ENCODE measurements at places on chromosomes 11 and 22. TPM values are rescaled to one million over a fixed set of nuclear protein-coding genes. Genes with fewer than 3 reads are reported as not detected.

DNA sequence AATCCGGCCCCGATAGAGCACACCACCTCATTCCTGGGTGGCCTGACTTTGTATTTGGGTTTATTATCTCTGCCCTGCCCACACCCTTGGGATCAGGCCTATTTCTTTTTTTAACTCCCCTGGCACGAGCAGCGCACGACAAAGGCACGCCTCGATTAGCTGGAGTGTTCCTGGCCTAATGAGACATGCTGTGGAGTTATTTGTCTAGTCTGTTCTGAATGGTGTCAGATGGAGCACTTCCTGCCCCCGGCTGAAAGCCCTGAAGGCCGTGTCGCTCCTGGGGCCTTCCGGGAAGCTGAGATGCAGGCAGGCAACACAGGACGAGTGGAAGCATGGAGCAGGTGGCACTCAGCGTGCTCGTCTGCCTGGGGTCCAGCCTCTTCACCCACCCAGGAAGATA lies 47.1 kb downstream of the LARGE1 start:
- DNase-seq: peak; percentile 70

DNA sequence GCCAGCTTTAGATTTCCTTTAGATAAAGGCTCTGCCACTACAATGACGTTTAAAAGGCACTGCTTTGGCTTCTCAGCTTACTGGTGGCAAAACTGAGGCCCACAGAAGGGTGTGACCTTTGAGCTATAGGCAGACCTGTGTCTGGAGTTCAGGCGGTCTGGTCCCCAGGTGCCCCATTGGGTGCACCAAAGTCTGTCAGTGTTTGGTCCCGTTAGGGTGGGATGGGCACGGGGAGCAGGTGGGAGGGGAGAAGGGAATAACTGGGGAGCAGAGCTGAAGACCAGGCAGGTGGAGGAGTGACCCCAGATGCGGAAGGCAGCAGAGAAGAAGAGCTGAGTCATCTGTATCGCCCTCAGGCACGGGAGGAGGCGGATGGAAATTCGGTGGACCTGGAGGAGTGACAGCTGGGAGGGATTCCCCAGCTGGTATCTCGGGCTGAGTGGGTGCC lies 45.3 kb upstream of the GCAT start:
- no peak for DNase-seq

GRCh38 chr11:71948314-71949027 lies 19.6 kb downstream of the RNF121 start:
- DNase-seq: no peak

DNA sequence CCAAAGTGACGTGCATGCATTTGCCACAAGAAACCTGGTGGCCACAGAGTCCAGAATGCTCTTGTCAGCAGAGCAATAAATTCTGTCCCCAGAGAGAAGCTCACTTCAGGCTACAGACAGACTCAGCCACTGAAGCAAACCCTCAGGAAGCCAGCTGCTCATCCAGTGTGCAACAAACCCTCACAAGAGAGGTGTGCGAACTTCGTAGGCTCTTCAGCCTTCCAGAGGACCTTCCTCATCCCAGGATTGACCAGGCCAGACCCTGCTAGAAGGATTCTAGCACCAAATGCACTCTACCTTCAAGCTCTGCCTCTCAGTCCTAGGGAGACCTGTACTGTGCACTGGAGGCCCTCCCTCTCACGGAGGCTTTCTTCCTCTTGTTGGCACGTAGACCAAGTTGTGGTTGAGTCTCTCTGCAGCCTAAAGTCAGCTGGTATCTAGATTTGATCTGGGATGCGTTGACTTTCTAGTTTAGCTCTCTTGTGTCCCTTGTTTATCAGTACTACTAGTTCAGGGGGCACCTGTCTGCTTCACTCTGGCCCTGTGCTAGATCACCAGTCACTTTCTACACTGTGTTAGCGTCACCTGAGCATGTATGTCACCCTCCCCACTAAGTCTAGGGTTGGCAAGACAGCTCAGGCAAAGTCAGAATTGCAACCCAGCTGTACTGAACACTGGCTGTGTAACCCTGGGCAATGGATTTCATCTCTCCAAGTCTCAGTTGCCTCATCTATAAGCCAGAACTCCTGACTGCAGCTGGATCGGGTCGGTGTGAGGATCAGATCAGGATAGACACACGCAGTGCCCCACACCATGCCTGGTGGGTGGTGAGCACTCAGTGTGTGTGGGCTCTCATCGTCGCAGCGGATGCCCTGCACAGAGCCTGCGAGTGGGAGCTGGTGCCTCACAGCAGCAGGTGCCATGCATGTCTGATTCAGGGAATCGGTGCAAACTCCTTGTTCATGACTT lies 22.1 kb upstream of the TMPRSS13 start:
- no peak for DNase-seq

DNA sequence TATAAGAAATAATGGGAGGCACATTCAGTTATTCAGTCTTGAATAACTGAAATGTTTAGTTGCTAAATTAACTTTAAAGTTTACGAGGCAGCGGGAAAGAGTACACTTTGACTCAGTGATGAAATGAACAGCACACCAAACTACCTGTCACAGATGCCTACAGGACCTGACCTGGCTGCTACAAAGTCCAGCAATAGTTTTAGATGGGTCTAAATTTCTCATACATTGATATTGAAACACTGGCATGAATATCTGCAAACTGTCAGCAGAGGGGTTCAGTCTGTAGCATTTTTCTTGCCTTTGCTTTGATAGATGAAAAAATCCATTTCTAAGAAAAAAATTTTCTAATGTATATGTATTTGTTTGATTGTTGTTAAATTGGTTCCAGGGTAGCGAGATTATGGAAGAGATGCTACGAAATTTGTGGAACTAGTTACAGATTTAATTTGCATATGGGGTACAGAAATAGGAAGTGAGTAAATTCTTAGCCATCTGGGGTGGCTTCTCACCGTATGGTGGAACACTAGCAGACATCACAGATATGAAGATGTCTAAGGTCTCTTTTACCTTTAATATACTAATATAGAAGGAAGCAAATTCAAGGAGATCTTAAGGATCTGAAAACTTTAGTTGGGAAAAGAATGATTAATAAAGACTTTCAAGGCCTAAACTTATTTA lies 20.8 kb upstream of the GAB2 start:
- no peak for DNase-seq

GRCh38 chr22:30720263-30720837 lies 25.7 kb downstream of the OSBP2 start:
- DNase-seq: no peak

Gene ARHGEF12
- 92.5 TPM for total RNA-seq

Gene OR10A2
- total RNA-seq: not detected

Gene C1QTNF6
- 1.1 TPM for total RNA-seq

Gene TMEM191B
- total RNA-seq: 0.59 TPM

All from left ventricle myocardium superior (tissue), 1 donor.